ENCODE measurements at places on chromosomes 12 and 14.

- no peak for DNase-seq
Measured at GRCh38 chr12:93091886-93092648, 163.0 kb upstream of the EEA1 start.

DNA sequence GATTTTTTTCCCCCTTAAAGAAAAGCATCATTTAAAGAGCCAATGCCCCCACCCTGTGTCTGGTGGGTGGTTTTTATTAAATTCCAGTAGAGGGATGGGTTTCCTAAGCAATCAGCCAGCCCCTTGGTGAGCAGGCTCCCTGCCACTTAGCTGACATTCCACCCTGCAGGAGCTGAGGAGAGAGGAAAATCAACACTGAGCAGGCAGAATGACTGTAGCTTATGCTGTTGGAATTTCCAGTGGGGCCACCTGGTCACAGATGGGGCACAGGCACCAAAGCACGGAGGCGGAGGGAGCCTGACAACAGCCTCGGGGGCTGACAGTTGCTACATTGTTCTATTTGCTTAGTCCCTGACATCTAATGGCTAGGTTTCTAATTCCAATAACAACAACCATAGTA is 127.7 kb downstream of the TMEM30B start:
- peak; percentile 62 for DNase-seq

- no peak for DNase-seq
Measured at GRCh38 chr14:68516342-68516741, 276.5 kb downstream of the ZFP36L1 start.

GRCh38 chr12:54859502-54859901 is 5.2 kb downstream of the MUCL1 start:
- DNase-seq = no peak

- DNase-seq = no peak
Measured at GRCh38 chr12:91948504-91948903, 197.1 kb downstream of the BTG1 start.

DNA sequence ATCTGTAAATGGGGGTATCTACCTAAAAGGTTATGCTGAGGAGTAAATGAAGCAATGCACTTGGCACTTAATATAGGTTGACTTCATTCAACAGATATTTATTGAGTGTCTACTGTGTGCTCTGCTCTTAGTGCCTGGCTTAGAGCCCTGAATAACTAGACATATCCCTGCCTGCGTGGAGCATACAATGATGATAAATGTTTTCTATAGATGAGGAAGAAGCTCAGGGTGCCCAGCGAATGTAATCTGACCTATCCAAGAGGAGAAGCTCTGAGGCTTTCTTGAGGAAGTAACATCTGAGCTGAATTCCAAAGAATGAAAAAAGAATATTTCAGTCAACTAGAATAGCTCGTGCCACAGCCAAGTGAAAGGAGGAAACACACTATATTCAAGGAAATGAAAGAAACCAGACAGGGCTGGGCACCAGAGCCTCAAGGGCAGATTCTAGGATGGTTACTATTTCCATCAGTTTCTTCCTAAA is 17.9 kb upstream of the HIGD1C start:
- DNase-seq = no peak
